ENCODE measurements at places on chromosomes 1 and 21.
A peak's percentile ranks its signal among the peaks of the same experiment; 100 is the strongest.

- DNase-seq = no peak
Observed at GRCh38 chr1:167856711-167857418, 57.1 kb downstream of the ADCY10 start.

GRCh38 chr1:58939666-58940370 lies 156.0 kb upstream of the JUN start:
- no peak for DNase-seq

- DNase-seq = no peak
Observed at GRCh38 chr1:245790441-245790840, 635.7 kb downstream of the KIF26B start.

- DNase-seq = no peak
Observed at GRCh38 chr1:114695430-114696058, at the start of gene AMPD1. AMPD1 (minus strand) TSS chr1:114695546; CDS start chr1:114695471, 75 bp downstream.

DNA sequence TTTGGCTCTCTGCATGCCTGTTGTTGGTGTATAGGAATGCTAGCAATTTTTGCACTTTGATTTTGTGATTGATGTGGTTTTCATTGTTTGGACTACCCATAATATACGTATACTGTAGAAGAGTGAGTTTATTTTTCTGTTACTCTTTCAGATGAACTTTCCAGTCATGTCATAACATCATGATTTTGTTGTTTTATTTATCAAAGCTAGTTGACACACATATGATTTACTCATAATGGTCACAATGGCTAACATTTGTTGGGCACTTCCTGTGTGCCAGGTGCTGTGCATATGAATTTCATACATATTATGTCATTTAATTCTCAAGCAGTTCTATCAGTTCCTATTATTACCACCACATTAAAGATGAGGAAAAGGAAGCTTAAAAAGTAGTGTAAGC lies 98.1 kb upstream of the GUCA2B start:
- DNase-seq = no peak

GRCh38 chr1:13661539-13661938 lies 38.4 kb upstream of the PRDM2 start:
- DNase-seq = no peak

- DNase-seq = no peak
Observed at GRCh38 chr1:191910245-191910644, 248.0 kb upstream of the RGS18 start.

GRCh38 chr1:154736841-154737240 lies 128.9 kb upstream of the ADAR start:
- DNase-seq = no peak

GRCh38 chr1:162536511-162536910 lies 25.0 kb upstream of the UAP1 start:
- DNase-seq = no peak

DNA sequence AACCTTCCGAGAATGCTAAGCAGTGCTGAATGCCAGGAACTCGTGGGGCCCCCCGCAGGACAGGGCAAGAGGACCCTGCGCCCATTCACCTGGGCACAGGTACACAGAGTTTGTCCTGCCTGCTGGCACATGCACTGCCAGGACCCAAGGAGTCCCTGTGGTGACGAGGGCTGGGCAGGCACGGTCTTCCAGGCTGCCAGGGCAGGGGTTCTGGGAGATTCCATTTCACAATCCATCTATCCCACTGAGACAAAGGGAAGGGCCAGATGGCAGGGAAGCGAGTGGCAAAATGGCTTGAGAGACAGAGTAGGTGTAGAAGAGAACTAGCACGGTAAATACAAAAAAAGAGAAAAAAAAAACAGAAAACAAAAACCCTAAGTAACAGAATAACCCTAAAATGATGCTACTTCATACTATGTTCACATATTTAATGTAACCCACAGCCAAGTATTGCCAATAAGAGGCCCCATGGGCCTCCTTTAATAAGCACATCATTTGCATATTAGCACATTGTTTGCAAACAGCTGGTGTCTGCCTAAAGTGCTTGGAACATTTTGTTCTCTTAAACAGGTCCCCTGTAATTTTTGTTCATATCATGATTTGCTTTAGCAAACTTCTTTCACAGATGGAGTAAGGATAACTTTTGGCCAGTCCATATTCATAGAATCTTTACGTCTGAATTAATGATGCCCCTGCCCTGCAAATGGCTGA lies 83.8 kb downstream of the STUM start:
- DNase-seq = peak; percentile 42

GRCh38 chr1:208565756-208566440 lies 321.7 kb upstream of the PLXNA2 start:
- no peak for DNase-seq

DNA sequence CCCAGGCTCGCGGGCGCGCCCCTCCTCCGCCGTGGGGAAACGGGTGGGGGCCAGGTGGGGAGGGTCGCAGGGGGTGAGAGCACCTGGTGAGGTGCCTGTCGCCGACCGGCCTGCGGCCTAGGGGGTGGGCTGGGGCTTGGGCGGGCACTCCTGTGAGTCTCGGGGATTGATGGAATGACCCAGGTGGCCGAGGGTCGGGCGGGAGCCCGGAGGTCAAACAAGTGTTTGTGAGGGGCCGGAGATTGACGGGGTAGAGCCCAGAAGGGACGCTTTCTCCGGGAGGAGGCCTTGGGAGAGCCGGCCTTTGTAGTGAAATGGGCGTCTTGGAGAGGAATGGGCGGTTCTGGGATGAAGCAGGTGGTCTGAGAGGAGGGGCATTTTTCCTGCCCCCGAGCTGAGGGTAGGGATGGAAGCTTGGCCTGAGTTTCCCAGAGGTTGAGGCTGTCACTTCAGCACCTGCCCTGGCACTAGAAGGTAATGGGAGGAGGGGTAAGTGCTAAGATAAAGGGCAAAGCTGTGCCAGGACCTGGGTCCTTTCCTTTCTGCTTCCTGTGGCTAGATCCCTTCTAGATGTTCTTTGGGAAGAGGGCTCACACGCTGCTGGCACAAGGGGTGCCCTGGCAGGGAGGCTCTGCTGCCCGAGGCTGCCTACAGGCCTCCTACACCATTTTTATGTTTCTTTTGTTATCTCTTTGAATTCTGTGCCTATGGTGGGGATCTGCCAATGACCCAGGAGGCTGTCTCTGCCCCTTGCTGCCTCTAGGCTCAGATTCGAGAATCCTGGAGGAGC lies 56.1 kb downstream of the NDUFS5 start:
- DNase-seq = no peak

DNA sequence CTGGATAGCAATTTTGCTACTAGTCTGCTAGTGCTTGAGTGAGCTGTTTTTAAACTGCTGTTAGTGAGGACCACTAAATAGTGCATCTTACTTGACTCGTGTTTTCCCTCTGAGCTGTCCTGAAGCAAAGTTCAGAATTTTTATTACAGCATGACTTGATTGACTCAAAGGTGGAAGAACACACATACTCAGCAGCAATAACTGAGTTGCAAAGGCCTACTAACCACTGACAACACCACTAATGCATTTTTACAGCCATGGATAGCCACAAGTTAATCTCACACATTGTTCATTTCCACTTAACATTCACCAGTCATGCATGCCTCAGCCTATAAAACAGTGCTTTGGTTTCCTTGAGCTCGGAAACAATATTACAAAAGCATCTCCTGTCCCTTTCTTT lies 148.7 kb downstream of the RUNX1 start:
- DNase-seq = no peak

- DNase-seq = no peak
Observed at GRCh38 chr1:7954683-7955082, 6.8 kb upstream of the PARK7 start.

DNA sequence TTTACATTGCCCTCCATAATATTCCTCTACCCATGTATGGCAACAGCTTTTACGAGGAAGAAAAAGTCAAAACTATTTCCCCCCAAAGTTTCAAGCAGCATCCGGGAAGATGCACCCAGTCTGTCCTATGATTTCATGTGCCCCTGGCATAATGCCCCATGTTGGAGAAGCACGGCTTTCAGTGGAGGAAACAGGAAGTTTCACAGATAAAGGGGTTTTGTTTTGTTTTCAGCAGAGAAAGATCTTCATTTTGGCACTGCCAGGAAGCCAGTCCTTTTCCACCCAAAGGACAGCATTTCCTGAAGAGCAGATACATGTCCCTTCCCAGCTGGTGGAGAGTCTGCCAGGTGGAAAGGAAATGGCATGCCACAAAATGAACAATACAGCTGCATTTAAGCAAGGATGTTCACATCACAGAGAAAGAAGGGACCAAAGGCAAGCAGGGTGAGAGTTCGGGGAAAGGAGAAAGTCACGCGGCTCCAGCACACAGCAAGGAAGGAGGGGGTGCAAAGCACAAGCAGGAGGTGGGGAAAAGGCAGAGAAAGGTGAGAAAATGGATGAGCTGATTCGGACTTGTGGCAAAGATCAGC lies 95.3 kb upstream of the HIVEP3 start:
- no peak for DNase-seq

- no peak for DNase-seq
Observed at GRCh38 chr1:174818014-174818616, 181.6 kb upstream of the CACYBP start.

- no peak for DNase-seq
Observed at GRCh38 chr1:202329891-202330290, 11.8 kb downstream of the UBE2T start.

DNA sequence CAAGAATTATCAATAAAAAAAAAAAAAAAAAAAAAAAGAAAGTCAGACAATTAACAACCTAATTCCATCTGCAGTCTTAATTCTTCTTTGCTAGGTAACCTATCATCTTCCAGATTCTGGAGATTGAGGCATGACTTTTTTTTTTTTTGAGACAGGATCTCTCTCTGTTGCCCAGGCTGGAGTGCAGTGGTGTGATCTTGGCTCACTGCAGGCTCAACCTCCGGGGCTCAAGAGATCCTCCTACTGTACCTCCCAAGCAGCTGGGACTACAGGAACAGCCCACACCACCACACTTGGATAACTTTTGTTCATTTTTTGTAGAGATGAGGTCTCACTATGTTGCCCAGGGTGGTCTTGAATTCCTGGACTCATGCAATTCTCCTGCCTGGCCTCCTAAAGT lies 4.6 kb upstream of the RAD54L start:
- DNase-seq = no peak

- no peak for DNase-seq
Observed at GRCh38 chr1:82091265-82091664, 290.5 kb downstream of the ADGRL2 start.

DNA sequence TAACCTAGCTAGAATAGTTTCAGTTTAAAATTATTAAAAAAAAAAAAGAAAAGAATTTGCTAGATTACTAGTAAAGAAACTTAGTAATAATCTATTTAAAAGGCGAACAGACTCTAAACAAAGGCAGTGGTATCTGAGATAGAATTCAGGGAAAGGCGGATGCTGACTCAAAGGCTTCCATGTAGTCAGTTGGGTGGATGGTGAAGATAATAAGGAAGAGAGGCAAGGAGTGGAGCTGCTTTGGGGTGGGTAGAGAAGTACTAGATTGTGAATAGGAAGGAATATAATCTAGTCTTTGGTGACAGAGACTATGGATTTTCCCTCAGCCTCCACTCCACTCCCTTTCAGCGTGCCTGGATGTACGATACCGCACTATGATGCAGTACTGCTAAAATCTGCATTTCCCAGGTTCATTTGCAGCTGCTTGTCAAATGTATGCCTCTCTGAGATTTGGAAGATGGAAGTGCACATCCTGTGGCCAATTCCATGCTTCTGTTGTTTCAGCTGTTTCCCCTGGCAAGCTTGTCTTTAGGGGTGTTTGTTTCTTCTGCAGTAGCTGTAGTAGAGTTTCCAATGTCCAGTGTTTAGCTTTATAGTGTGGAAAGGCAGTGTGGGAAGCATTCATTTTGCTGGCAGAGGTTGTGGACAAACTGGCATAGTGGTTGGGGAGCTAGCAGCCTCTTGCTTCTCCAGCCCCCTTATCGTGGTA lies 184.6 kb upstream of the NRIP1 start:
- no peak for DNase-seq

DNA sequence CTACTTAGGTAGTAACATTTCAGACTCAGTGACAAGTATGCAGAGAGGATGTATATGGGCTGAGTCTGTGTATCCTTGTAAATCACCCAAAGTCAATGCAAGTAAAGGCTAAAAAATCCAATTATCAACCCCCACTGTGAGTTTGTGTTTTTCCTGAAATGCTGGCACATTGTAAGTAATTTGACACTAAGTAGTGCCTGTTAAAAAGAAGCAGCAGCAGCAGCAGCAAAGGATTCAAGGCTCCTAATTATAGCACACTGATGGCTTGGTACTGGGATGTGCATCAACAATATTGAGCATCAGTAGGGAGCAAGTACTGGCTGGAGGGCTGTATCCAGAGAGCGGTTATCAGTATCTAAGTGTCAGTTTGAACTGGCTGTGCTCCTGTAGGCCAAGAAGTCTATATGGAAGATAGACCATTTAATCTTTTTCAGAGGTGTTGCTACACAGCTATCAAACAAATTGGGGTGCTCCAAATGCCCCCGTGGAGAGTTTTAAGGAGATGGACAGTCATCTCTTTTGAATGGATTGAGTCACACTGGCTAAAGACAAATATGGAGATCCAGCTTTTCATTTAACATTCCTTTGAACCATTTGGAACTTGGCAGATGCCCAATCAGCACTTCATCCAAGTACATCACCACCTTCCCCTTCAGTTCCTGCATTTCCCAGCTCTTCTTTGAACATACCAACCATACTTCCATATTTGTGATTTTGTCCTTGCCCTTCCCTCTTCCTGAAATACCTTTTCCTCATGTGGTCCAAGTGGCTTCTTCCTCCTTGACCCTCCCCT lies 241.2 kb upstream of the ST6GALNAC5 start:
- no peak for DNase-seq

- no peak for DNase-seq
Observed at GRCh38 chr1:36665478-36666080, 182.9 kb upstream of the CSF3R start.

- DNase-seq = no peak
Observed at GRCh38 chr1:35120458-35121133, 41.4 kb downstream of the ZMYM1 start.

- DNase-seq = no peak
Observed at GRCh38 chr1:202221911-202222909, 28.6 kb downstream of the LGR6 start.

- DNase-seq = no peak
Observed at GRCh38 chr21:14754259-14754604, 208.1 kb upstream of the SAMSN1 start.

- DNase-seq = no peak
Observed at GRCh38 chr1:1004420-1004779, 4.5 kb upstream of the HES4 start.

GRCh38 chr1:91065337-91065736 lies 43.5 kb upstream of the ZNF644 start:
- DNase-seq = no peak

GRCh38 chr1:155256058-155256852 lies 972 bp upstream of the ENTREP3 start:
- no peak for DNase-seq

- DNase-seq = no peak
Observed at GRCh38 chr1:97094247-97094972, 372.8 kb downstream of the PTBP2 start.

GRCh38 chr1:241614144-241614543 lies 26.0 kb downstream of the CHML start:
- no peak for DNase-seq

DNA sequence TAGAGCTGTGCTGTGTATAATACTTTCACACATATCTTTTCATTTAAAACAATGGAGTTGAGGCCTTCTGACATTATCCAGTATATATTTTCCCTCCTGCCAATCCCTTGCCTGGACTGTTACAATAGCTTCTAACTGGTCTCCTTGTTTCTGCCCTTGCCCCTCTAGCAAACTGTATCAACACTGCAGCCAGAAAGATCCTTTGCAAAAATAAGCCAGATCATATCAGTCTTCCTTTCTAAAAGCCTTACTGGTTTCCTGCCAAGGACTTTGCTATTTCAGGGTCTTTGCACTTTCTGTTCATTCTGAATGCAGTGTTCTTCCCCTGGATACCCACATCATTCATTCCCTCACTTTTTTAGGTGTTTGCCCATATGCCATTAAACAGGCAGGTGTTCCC lies 370.1 kb downstream of the PTBP2 start:
- DNase-seq = no peak

- no peak for DNase-seq
Observed at GRCh38 chr1:97500760-97501159, 420.1 kb downstream of the DPYD start.

Measured in chondrocyte (in vitro differentiated cells).